ENCODE measurements at places on chromosomes 4 and X.

DNA sequence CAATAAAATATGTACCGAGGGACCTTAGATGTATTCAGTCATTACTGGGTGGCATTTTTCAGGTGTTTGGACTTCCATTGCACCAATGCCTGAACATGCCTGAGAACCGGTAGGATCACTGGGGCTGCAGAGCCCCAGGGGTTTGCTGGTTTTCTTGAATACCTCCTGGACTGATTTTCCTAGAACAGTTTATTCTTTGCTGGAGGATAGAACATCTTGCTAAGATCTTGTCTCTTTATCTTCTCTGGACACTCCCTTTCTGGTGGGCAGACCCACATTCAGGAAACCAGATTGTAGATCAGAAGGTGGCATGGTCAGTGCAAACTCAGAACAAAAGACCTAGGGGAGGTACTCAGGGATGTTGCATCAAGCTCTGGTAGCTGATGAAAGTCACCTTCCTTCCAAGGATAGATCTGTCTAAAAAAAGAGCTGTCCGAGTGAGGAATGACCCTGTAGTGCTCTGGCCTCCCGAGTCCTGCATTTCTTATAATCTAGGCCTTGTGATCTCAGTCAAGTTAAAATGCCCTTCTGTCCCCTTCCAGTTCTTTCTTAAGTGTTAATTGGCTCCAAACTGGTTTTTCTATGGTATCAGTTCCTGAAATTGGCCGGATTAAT lies 84.8 kb downstream of the CLDN34 start:
- DNase-seq, result no peak

DNA sequence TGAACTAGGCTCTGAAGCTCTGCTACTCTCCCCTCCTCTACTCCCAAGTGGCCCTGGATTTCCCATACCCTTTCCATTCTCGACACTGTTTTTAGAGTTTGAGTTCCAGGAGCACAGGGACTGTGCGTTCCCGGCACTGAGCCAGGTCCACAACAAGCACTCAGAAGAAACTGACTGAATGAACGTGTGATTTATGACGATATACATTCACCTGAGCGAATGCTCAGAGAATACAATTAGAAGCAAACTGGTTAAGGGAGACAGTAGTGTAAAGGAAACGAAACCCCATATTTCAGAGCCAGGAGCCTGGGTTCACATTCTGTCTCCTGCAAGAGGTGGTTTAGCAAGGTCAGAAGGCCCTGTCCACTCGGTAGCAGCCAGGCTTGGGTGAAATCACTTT lies 1.4 kb upstream of the KIAA0232 start:
- no peak for DNase-seq

- no peak for DNase-seq
These were observed 4.8 kb upstream of the IGFBP7 start for GRCh38 chr4:57114973-57115372.

DNA sequence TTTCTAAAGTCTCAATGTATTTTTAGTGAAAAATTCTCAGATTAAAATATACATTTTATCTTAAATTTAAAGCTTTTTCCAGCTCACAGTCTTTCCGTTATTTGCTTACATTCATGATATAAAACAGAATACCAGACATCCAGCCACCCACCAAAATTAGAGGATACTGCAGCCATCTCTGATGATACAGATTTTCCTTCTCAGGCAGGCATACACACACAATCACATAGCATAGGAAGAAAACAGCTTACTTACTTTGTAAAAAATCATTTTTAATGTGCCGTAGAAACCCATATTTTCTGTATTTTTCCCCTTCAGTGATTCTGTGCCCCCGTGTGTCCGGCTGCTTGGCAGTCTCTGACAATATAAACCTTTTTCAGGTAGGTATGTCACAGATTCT lies 183.7 kb downstream of the FBXW7 start:
- no peak for DNase-seq

GRCh38 chrX:13607331-13607995 lies 38.1 kb downstream of the EGFL6 start:
- DNase-seq, result no peak

GRCh38 chrX:47960406-47960805 lies 43.4 kb downstream of the ZNF182 start:
- no peak for DNase-seq

DNA sequence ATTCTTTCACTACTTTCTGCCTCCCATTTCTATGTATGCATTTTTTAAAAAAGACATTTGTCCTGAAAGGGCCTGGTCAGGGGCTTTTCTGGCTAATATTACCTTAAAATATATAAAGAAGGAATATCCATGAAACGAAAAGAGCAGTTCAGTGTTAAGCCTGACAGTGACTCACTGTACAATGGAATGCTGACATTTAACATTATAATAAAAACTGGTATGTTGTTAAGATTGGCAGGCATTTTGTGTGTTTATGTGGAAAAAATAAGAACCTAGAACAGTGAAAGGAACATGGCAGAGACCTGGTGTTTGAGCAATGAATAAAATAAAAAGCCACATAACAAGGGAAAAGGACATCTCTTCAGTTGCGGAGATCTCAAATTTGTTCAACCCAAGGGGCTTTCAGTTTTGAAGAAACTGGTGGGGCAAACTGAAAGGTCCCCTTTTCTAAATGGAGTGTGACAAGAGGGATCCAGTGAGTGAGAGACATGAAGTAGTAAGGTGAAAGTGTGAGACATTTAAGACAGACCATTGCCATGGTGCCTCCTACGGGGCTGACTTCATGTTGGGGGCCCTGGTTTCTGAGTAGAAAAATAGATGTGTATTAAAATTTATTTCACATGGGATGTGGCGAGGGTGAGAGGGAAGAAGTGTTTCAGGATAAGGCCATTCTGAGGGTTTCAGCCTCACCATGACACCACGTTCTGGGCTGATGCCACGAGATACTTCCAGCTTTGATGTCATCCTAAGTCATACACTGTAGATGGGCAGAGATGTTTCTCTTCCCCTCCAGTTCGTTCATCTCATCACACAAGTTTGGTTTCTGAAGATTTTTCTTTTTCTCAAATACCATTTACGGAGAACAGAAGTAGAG lies 324.9 kb downstream of the PPP3CA start:
- no peak for DNase-seq

GRCh38 chr4:151329217-151330007 lies 4.0 kb upstream of the SH3D19 start:
- DNase-seq, result no peak

Data from right renal cortex interstitium (tissue), 3 donors.